Urinary bladder (tissue), 4 donors: ENCODE measurements at places on chromosomes 3 and 15. TPM values are rescaled to one million over a fixed set of nuclear protein-coding genes. Genes with fewer than 3 reads are reported as not detected.

GRCh38 chr3:43797794-43798193 lies 107.1 kb downstream of the ABHD5 start:
- no peak for DNase-seq

DNA sequence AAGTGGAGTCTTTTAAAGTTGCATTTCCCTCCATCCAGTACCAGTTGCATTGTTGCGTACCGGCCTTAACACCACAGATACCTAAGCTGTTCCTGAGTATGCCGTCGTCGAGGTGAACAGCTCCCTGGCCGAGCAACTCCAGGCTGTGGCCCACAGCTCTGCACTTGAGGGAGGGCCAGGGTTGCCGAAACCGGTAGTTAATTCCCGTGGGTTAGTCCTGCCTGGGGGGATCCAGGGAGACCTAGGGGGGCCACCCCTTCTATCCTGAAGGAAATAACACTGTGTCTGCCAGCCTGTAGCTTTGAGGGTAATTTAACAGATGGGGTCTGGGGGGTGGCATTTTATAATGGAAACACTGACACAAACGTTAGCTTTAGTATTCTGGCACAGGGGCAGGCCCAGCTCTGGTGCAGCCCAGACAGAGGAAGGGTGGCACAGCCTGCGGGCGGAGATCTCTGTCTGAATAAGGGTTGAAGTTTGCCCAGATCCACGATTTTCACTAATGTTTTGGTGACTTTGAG lies 60.8 kb downstream of the RGMA start:
- no peak for DNase-seq

- no peak for DNase-seq
These were observed 88.2 kb downstream of the TNFAIP8L3 start for GRCh38 chr15:51006336-51006985.

GRCh38 chr3:61110576-61110975 lies 140.7 kb downstream of the FHIT start:
- no peak for DNase-seq

DNA sequence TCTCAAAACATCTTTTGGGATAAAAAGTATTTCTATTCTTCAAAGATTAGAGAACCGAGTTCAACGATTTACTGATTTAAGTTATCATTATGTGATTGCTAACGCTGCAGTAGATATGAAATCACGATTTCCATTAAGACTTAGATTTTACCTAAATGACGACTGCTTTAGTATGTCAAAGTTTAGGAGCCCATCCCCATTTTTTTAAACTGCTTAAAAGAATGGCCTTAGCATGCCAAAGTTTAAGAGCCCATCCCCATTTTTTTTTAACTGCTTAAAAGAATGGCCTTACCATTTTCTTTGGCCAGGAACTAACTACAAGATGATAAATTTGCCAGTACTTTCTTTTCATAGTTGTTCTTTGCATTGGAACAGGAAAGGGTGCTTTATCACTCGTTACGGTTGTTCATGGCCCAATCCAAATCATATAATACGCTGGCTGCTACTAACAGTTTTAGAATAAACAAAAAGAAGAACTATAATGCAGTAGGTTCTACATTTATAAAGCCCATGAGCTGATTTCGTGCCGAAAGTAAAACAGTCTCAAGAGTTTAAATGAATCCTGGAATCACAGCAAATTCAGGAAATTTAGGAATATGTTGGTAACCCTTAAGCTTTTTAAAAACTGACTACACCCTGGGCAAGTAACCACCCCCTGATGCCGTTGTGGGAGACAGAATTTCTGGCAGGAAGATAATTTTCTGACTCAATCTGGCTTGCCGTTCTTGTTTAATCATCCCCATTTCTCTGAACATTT lies 869 bp upstream of the TSC22D2 start:
- DNase-seq, result no peak

DNA sequence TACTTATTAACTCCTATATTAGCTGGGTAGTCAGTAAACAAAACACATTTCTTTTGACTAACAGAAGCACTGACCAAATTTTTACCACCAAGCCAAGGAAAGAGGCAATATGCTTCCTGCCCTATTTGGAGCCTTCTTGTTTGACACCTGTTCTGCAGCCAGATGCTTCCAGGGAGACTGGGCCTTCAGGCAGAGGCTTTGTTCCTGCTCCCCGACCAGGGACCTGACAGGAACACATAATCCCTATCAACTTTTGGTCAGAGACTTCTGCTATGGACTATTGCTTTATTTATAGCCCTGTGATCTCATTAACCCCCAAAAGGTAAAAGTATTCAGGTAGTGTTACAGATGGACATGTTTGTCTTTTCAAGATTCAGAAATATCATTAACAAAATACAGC lies 541.3 kb downstream of the NTRK3 start:
- DNase-seq, result no peak

The GTPBP8 gene
- 25.3 TPM for total RNA-seq

The PAK6 gene
- total RNA-seq, result 2.0 TPM
